ENCODE measurements at places on chromosomes 2 and 18.

- no peak for DNase-seq
Measured at GRCh38 chr2:83002706-83003105, 1456.4 kb downstream of the SUCLG1 start.

DNA sequence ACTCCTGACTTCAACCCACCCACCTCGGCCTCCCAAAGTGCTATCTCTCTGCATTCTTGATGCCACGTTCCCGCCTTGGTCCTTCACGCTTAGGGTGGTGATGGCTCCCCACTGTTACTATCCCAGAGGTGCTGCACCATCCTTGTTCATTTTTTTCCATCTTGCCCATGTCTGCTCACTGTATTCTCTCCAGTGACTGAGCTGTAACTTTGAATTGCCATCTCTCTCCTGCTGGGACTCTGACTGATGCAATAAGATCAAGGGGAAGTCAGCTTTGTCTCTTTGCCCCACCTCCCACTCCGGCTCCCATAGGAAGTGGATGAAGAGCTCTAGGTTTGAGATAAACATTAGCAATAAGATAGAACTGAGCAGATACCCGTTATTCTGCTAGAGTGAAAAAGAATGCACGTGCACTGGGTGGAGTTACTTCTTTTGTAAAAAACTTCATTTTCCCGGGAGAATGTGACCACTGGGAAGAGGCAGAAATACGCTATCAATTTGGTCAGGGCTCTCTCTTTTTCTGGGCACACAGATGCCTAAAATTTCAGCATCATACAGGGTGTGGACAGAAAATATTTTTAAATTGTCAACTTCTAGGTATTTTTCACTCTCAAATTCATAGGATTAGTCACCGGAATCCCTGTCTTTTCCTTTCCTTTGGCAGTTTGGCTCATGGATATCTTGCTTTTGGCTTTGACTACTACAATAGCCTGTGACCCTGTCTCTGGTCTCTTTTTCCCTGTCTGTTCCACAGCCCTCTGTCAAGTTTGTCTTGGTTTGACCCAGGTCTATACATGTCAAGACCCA is 105.4 kb downstream of the POLR1A start:
- DNase-seq: no peak

- no peak for DNase-seq
Measured at GRCh38 chr2:77086478-77086877, 435.7 kb downstream of the LRRTM4 start.

DNA sequence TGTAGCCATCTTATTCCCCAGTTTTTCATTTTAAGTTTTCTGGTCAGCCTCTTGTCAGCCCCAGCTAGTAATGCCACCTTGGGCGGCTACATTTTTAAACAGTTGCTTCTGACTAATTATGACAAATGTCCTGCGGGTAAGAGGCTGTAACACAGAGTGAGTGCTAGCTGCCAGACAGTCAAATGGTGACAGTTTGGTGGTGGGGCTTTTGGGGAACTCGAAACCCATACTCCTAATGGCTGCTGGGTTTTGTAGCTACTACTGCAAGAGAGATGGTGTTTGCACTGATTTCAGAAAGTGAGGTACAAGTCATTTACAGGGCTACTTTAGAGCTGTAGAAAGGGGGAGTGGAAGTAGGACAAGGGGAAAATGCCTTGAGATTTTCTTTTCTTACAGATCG is 48.2 kb downstream of the ZCCHC2 start:
- DNase-seq: no peak

DNA sequence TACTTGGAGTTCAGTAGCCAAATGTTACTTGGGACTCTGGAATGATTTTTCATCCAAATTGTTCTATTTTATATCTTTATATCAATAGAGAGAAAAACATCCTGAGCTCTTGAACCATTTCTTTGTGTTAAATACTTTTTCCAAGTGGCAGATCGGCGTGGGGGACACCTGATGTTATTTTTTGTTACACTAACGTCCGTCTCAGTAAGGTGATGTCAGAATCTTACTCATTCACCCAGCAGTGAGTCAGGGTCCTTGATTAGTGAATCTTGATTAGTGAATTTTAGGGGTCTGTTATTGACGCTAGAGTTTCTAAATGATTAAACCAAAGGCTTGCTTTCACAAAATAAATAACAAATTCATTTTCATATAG is 1.7 kb downstream of the MIB1 start:
- no peak for DNase-seq

GRCh38 chr2:55033076-55033742 is 17.0 kb downstream of the RTN4 start:
- no peak for DNase-seq

- no peak for DNase-seq
Measured at GRCh38 chr2:136057802-136058140, 60.2 kb downstream of the CXCR4 start.

GRCh38 chr18:76689646-76690264 is 132.6 kb upstream of the ZNF236 start:
- DNase-seq: no peak

- DNase-seq: no peak
Measured at GRCh38 chr2:223041527-223042109, 10.4 kb upstream of the KCNE4 start.

DNA sequence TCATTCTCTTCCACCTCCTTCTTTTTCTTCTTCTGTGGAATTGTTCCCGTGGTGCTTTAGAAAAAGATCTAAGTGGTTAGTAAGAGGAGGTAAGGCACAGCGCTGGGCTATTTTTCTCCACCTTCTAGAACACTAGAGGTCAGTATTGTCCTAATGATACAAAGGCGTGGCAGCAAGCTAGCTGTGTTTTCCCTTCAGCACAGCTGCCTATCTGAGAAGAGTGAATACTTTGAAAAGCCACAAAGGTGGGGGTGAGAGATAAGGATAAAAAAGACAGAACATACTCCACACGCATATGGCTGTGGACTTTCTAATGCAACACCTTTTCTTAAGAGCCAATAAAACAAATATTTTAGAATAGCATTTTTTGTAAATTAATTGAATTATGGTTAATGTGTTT is 2.1 kb downstream of the CNTNAP5 start:
- DNase-seq: no peak

DNA sequence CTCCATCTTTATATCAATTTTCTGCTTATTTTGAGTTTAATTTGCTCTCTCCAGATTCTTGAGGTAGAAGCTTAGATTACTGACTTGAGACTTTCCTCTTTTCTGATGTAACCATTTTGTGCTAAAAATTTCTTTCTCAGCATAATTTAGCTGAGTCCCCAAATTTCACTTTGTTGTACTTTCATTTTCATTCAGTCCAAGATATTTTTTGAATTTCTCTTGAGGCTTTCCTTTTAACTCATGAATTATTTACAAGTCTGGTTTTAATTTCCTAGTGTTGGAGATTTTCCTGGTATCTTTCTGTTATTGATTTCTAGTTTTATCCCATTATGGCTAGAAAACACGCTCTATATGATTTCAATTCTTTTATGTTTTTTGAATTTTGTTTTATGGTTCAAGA is 144.7 kb upstream of the PGAP1 start:
- no peak for DNase-seq

GRCh38 chr2:56515399-56515798 is 331.6 kb downstream of the CCDC85A start:
- DNase-seq: no peak

DNA sequence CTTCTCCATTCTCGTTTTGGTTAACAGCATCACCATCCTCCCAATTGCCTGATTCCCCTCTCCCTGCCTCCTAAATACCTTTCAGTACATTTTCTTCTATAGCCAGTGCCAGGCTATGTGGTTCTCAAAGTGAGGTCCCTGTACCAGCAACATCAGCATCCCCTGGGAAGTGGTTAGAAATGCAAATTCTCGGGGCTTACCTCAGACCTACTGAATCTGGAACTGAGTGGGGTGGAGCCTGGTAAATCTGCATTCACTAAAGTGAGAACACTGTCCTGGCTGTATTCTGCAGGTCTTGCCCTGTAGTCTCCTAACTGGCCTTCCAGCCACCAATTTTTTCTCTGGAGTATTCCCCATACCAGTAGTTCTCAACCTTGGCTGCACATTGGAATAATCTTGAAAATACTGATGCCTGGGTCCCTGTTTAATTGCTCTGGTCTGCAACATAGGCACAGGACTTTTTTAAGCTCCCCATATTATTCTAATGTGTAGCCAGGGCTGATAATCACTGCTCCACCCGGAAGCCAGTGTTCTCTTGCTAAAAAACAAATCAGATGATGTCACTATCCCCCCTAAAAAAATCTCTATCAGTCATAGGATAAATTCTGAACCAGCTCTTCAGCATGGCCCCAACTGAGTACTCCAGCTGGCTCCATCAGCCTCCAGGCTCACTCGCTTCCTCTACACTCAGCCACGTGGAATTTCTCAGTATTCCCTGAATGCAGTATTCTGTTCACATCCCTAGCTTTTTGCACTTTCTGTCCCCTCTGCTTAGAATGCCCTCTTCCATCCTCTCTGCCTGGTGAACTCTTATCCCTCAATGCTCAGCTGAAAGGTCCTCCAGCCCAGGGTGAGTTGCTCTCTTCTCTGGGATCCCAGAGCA is 98.4 kb downstream of the CDK15 start:
- no peak for DNase-seq

GRCh38 chr2:36088716-36089328 is 266.8 kb upstream of the CRIM1 start:
- no peak for DNase-seq

- DNase-seq: no peak
Measured at GRCh38 chr18:52422985-52423601, 83.1 kb downstream of the DCC start.

GRCh38 chr2:188631037-188631809 is 339.5 kb downstream of the GULP1 start:
- DNase-seq: no peak

DNA sequence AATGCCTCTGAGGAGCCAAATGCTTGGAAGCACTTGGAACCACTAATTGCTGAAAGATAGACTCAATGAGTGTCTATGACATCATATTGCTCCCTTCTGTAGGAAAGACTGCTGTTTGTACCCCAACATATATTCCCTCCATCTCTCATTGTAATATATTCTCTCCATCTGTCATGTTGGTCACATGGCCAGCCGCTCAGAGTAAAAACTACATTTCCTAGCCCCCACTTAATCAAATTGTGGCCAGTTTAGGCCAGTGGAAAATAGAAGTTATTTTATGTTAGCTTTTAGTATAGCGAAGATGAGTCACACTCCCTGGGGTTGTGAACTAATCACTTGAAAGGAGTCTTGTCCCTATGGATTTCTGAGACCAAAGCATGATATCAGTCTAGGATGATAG is 160.2 kb downstream of the HNMT start:
- no peak for DNase-seq

- no peak for DNase-seq
Measured at GRCh38 chr18:3392467-3392855, 57.5 kb upstream of the TGIF1 start.

- DNase-seq: no peak
Measured at GRCh38 chr2:38794235-38794946, 16.4 kb downstream of the GEMIN6 start.

GRCh38 chr2:211423018-211423417 is 866.6 kb downstream of the CPS1 start:
- no peak for DNase-seq

DNA sequence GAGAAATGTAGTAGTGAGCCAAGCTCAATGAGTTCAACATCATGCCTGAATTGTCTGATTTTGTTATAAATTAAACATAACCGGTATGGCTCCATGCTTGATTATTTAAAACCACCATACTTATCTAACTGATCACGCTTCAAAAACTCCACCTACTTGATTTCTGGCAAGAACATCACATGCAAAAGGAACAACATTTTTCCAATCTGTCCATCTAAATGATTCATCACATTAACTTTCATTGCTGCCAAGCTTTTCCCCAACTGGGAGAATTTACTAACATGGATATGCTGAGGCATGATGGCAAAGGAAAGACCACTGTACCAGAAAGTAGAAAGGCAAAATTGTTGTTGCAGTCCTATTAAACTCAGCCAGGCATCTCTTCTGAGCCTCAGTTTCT is 286.8 kb downstream of the TRIB2 start:
- no peak for DNase-seq

- no peak for DNase-seq
Measured at GRCh38 chr2:68878753-68879152, 7.6 kb upstream of the BMP10 start.
